ENCODE measurements at places on chromosomes 2 and 18. TPM values are rescaled to one million over a fixed set of nuclear protein-coding genes. Genes with fewer than 3 reads are reported as not detected.

SEMA4F gene
- 9.6 TPM for total RNA-seq

TGFA gene
- 13.0 TPM for total RNA-seq

TMEM185B gene
- total RNA-seq: 27.1 TPM

CDH2 gene
- 5.0 TPM for total RNA-seq

RBM44 gene
- total RNA-seq: 4.0 TPM

IL1RL2 gene
- 0.63 TPM for total RNA-seq

MOGAT1 gene
- total RNA-seq: not detected

KATNAL2 gene
- total RNA-seq: 6.4 TPM

MFSD6 gene
- 57.3 TPM for total RNA-seq

LRRTM1 gene
- total RNA-seq: not detected

TMEM18 gene
- total RNA-seq: 22.8 TPM

TSHZ1 gene
- total RNA-seq: 19.9 TPM

C2orf72 gene
- total RNA-seq: 0.65 TPM

CCBE1 gene
- 35.1 TPM for total RNA-seq

CXCR2 gene
- total RNA-seq: 1.6 TPM

TNFAIP6 gene
- total RNA-seq: 10.7 TPM
